Stimulated activated CD4-positive, alpha-beta T cell treated with anti-CD3 and anti-CD28 coated beads, Interleukin-1b, Interleukin-23, amount 100 ng/mL, for 4 hours (primary cell): ENCODE measurements at places on chromosomes 2 and 18.

GRCh38 chr2:189168856-189169499 is 10.6 kb downstream of the COL5A2 start:
- DNase-seq, result no peak

- DNase-seq, result no peak
Observed at GRCh38 chr2:190792956-190793888, 87.4 kb upstream of the GLS start.

GRCh38 chr2:141508806-141509595 is 621.8 kb downstream of the LRP1B start:
- DNase-seq, result no peak

- DNase-seq, result no peak
Observed at GRCh38 chr2:111716905-111717775, 166.9 kb downstream of the ANAPC1 start.
